NB4 (cell line): ENCODE measurements at places on chromosomes 2 and 18.
A peak's percentile ranks its signal among the peaks of the same experiment; 100 is the strongest.

- DNase-seq: no peak
These were observed 401.8 kb downstream of the KCNJ3 start for GRCh38 chr2:155100261-155100660.

DNA sequence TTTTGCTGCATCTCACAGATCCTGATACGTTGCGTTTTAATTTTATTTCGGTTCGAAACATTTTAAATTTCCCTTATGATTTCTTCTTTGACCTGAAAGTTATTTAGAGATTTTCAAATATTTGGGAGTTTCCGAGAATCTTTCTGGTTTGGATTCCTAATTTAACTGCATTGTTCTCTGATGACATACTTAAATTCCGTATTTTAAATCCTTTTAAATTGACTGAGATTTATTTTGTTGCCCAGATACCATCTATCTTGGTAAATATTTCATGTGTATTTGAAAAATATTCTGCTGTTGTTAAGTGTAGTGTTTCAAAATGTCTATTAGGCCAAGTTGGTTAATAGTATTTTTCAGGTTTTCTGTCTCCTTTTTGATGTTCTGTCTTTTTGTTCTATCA is 37.7 kb downstream of the MROH2A start:
- DNase-seq: no peak

GRCh38 chr2:88554189-88554588 is 73.1 kb downstream of the EIF2AK3 start:
- DNase-seq: peak; percentile 8

GRCh38 chr2:232632904-232633412 is 446 bp upstream of the EFHD1 start:
- DNase-seq: peak; percentile 27

- no peak for DNase-seq
These were observed 1112.7 kb upstream of the NRXN1 start for GRCh38 chr2:52144590-52144989.

- DNase-seq: no peak
These were observed 2.4 kb upstream of the STK11IP start for GRCh38 chr2:219595256-219595655.

DNA sequence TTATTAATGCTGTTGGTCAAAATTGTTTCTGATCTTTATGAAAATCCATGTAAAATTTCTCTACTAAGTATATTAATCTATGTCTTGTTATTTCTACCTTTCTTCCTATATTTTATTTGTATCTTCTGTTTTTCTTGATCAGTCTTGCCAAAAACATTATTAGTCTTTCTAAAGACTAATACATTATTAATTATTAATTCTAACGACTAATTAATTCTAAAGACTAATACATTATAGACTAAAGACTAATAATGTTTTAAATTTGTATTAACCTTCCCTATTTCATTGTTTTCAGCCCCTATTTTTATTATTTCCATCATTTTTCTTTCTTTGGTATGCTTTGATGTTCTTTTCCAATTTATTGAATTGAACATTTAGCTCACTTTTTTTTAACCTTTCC is 27.7 kb downstream of the NEURL3 start:
- DNase-seq: no peak
